ENCODE measurements at places on chromosomes 7 and 10.

DNA sequence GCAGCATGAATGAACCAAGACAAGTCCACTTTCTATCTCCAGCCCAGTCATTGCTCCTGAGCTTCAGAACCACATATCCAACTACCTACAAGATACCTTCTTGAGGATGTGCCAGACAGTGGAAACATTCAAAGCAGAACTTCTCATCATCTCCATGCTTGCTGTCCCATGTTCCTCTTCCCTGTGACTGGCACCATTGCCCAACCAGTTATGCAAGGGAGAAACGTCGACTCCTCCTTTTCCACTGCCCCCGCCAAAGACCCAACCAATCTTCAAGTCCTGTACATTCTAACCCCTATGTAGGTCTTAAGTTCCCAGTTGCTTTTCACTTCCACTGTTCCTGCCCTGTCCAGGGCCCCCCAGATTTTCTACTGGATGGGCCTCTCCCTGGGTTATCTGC lies 225.7 kb downstream of the RPS24 start:
- no peak for DNase-seq

DNA sequence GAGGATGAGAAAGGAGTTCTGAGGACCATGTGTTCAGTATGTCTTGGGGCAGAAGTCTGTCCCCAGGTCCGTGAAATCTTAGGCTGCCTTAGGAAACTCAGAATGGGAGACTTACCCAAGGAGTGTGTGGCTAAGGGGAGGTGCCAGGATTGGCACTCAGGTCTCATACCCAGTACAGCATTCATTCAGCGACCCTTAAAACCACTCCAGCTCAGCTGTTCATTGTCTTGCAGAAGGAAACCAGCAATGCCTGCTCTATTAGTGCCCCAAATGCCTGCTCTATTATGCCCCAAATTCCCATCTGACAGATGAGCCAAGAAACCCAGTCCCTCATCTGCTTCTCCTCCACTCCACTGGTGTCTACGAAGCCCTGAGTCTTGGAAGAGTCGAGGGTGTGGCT lies 147.8 kb downstream of the NEURL1 start:
- DNase-seq: no peak

DNA sequence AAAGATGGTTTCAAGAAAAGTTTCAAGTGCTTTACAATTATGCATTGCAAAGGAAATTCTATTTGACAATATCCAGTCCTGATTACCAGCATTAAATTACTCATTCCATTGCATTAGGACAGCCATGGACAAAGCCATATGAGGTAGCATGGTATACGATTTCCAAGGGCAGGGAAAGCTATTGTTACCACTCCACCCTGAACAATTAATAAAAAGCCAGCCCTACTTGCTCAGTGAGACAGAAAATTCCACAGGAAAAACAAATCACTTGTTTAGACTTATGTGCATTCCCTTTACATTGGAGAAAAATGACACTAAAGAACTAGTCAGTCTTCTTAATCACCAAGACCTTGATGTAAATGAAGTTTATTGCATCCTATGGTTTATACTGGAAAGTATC lies 5.6 kb downstream of the CD36 start:
- no peak for DNase-seq

- DNase-seq: no peak
Measured at GRCh38 chr7:2042650-2043049, 190.1 kb downstream of the MAD1L1 start.

DNA sequence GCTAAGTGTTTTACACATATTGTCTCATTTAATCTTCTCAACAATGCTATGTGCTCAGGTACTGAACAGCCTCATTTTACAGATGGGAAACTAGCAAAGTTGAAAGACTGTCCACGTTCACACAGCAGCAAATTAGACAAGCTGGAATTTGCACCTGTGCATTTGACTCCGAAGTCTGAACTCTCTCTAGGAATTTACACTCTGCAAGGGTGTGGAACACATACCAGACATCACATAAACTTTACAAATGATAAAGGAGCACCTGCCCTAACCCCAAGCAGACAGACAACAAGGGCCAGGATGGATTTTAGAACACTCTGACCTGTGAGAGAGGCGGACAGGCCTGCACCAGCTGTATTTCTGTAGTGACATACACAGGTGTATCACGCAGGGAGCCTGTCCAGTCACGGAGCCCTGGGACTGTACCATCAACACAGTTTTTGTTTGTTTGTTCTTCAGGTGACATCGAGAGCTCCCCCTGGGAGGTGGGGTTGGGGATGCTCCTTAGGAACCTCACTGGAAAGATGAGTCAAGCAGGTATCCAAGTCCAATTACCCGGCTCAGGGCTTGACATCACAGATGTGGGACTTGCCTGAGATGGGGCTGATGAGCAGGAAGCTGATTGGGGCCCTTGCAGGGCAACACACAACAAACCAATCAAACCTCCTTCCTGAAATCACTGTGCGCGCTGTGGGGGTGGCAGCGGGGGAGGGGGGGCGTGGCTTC lies 31.0 kb downstream of the MKI67 start:
- DNase-seq: no peak

GRCh38 chr7:21784989-21785388 lies 160.7 kb downstream of the CDCA7L start:
- DNase-seq: no peak

DNA sequence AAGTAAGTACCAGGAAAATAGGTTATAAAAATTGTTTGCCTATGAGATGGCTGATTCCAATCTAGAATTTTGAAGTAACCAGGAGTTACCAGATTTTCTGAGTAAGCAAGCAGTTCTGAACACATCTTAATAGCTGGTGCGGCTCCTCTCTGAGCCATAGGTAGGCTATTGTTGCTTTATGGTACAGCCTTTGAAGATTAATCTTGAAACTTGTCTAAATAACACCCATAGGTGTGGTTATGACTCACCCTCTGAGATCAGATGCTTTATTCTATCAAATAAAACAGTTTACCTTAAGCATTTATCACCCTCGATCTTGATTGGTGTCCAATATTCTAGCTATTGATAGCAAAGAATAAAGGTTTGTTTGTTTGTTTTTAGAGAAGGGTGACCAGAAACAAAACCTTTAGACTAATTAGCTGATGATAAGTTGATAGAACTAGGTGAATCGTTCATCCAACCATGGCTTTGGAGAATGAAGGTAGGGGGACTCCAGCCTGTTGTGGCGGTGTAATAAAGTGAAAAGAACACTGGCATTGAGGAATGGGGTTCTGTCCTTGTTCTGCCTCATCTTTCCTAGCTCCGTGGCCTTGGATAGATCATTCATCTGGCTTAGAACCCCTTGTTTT lies 72.2 kb downstream of the VTI1A start:
- no peak for DNase-seq

All from GOT3 (cell line).